DMS153 (cell line): ENCODE measurements at places on chromosomes 3 and 15.

DNA sequence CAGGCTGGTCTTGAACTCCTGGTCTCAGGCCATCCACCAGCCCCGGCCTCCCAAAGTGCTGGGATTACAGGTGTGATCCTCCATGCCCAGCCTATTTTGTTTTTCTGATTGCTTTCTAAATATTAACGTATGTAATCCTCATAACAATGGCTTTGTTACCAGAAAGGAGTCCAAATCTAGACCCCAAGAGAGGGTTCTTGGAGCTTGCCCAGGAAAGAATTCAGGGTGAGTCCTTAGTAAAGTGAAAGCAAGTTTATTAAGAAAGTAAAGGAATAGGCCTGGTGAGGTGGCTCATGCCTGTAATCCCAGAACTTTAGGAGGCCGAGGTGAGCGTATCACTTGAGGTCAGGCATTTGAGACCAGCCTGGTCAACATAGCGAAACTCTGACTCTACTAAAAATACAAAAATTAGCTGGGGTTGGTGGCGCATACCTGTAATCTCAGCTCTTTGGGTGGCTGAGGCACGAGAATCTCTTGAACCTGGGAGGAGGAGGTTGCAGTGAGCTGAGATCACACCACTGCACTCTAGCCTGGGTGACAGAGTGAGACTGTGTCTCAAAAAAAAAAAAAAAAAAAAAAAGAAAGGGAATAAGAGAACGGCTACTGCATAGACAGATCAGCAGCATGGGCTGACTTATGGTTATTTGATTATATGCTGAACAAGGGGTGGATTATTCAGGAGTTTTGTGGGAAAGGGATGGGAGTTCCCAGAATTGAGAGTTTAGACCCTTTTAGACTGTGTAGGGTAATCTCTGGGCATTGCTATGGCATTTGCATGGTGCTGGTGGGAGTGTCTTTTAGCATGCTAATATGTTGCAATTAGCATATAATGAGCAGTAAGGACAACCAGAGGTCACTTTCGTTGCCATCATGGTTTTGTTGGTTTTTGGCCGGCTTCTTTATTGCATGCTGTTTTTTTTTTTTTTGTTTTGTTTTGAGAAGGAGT, 36.1 kb downstream of the TYRO3 start:
- no peak for DNase-seq

DNA sequence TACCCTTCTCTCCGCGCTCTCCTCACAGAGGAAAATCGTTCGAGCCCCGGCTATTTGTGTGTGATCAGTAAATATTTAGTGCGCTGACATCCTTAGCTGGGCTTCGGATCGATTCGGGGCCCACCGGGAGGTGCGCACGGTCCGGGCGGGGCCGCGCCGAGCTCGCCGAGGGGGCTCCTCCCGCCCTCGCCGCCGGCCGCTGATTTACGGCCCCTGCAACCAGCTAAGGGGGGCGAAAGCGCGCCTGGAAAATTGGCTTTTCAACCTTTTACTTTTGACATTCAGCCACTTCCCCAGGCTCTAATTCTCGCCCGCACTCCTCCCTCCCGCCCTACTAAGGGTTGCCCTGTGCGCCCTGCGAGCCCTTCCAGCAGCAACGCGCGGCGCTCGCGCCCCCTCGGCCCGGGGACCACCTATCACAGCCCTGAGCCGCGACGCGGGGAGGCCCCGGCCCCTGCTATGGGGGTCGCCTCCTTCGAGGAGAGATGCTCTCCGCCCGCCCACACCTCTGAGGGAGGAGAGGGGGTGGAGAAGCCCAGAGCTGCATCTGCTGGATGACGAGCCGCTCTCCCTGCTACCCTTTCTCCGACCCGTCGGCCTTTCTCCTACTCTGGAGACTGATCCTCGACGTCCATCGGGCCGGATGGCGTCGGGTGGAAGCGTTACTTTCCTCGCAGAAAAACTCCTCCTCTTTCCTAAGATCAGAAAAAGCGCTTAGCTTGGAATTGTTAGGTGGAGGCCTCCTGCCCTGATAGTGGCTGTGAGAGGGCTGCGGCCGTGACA, 7.8 kb upstream of the NR2F2 start:
- no peak for DNase-seq

- DNase-seq: peak; percentile 68
Measured at GRCh38 chr3:177601152-177601551, 403.9 kb upstream of the TBL1XR1 start.

GRCh38 chr15:74967670-74968069, 11.1 kb upstream of the RPP25 start:
- no peak for DNase-seq

GRCh38 chr3:170044271-170044670, 6.5 kb downstream of the GPR160 start:
- DNase-seq: no peak

DNA sequence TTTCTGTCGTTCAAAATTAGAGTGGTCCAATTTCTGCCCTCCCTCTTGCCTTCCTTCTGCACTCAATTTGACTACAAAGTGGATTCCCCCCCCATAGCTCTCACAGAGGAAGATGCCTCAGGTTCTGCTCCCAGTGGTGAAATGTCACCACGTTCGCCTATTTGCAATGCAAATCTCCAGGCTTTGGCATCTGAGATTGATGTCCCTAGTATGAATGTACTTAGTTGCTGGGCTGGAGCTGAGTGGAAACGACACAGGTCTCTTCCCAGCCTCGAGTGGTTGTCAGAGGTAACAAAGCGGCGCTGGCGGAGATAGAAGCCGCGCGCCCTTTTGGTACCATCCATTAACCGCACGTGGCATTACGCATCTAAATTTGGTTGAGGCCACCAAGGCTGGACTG, 860.1 kb downstream of the MCTP2 start:
- no peak for DNase-seq

DNA sequence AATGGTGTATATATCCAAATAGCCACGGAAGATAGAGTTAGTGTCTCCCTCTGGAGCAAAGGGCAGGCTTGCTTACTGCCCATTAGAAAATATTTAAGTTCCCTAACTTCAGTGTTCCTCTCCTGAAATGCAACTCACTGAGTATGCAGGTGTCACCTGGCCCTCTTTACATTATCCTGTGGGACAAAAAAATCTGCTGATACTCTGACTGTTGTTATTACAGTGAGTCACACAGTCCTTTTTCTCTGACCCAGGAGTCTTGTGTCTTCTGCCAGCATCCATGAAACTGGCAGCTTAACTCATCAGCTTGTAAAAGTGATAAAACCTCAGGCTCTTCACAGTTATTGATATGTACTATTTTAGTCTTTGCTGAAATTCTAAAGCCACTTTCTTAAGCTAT, 42.2 kb upstream of the RASGRF1 start:
- DNase-seq: no peak

GRCh38 chr3:83093222-83093572, 1331.8 kb upstream of the GBE1 start:
- DNase-seq: no peak

- no peak for DNase-seq
Measured at GRCh38 chr3:106560451-106560966, 691.7 kb upstream of the CBLB start.

DNA sequence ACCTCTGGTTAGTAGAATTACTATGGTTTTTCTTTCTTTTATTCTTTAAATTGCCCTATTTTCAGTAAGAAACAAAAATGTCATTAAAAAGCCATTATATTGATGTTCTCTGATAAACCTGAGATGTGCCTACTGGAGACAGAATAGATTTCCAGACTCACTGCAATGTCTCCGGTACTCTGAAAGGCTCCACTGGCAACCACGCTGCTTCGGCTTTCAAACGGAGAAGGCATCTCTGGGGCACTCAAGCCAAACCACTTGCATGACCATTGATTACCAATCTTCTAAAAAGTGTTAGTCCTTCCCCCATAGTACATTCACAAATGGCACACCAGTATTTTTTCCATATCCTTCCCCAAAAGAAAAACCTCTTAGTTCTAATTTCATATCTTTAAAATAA, 82.6 kb downstream of the CBLB start:
- DNase-seq: no peak

- no peak for DNase-seq
Measured at GRCh38 chr3:8727605-8728512, 5.7 kb upstream of the CAV3 start.

DNA sequence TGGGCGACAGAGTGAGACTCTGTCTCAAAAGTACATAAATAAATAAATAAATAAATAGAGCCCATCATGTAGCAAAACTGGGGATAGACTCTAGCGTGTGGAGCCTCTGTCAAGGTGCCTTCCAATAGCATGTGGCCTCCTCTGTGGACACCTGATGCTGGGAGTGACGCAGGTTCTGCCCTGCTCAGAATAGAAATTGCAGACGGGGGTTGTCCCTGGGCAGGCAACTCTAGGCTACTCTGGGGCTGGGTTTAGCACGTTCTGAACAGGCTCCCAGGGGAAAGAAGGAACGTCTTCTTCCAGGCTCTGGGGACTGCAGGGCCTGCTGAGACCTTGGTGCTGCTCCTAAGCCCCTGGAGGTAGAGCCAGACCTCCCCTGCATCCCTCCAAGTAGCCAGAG, 65.3 kb downstream of the EPHB3 start:
- no peak for DNase-seq

GRCh38 chr3:72157748-72158638, 373.0 kb upstream of the PROK2 start:
- no peak for DNase-seq

GRCh38 chr15:39139431-39140059, 441.3 kb upstream of the THBS1 start:
- DNase-seq: no peak

DNA sequence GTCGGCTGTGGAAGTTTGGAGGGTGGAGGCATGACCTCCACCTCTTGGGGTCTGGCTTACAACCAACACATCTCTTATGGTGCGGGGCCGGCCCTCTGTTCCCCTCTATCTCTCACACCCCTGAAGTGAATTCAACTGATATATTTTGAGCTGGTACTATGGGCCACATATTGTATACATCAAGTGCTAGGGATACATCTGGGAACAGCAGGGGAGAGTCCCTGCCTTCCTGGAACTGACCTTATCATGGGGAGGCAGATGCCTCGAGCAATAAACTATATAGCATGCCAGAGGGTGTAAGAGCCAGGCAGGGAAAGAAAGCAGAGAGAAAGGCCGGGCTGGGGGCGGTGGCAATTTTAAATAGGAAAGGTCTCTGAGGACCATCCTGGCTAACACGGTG, 60.4 kb upstream of the TRPM1 start:
- DNase-seq: no peak

- no peak for DNase-seq
Measured at GRCh38 chr3:70999730-71000129, 583.8 kb downstream of the FOXP1 start.

GRCh38 chr3:33914731-33915379, 116.4 kb downstream of the PDCD6IP start:
- DNase-seq: no peak

GRCh38 chr3:137264843-137265330, 307.1 kb downstream of the IL20RB start:
- no peak for DNase-seq

GRCh38 chr3:149816986-149817385, 4.0 kb downstream of the RNF13 start:
- no peak for DNase-seq

DNA sequence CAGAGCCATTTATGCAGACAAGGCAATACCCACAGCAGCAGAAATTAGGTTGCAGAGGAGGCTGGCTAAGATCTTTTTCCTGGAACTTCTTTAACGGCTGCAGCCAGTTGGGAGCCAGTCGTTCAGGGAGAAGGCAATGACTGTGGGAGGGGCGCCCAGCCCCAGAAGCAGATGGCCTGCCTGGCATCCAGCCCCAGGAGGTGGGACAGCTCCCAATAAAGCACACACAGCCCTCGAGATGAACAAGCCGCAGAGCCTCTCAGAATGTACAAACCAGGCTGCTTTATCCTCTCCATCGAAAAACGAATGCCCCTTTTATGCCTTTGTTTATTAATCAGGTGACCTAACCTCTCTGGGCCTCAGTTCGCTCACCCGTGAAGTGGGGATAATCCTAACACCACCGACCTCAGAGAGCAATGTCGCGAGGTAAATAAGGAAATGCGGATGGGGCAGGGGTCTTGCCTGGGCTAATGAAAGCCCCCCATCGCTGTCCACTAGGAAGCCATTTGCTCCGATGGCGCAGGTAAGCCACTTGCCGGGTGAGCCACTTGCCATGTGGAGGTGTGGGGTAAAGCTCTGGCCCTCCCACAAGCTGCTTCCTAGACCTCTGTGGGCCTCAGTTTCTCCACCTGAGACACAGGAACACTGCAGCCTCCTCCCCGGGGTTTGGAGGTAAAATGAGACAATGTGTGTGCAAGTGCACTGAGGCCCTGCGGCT, 35.8 kb downstream of the MGLL start:
- peak; percentile 75 for DNase-seq

DNA sequence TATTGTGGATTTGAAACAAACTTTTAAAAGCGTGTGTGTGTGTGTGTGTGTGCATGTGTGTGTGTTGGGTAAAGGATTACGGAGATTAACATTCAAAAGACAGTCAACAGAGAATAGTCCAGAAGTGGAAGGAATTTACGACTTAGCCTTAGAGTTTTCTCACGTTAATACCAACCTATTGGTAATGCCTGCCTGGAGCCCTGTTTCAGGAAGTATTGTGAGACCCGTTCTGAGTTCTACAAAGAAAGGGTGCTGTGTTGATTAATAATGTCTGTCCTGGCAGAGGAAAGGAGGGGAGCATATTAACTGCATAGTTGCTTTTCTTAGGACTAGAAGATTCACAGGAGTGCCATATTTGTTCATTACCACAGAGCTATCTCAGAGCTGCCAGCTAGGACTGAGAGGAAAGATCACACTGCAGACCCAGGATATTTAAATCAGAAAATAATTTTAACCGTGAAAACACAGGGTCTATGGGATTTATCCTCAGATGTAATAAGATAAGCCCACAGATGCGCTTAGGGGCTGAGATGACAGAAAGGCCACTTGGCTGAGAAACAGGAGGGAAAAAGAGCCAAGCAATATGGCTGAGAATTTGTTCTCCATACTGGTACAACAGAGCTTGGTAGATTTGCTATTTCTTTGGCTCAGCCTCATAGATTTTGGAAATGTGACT, 40.5 kb upstream of the FRMD4B start:
- no peak for DNase-seq

DNA sequence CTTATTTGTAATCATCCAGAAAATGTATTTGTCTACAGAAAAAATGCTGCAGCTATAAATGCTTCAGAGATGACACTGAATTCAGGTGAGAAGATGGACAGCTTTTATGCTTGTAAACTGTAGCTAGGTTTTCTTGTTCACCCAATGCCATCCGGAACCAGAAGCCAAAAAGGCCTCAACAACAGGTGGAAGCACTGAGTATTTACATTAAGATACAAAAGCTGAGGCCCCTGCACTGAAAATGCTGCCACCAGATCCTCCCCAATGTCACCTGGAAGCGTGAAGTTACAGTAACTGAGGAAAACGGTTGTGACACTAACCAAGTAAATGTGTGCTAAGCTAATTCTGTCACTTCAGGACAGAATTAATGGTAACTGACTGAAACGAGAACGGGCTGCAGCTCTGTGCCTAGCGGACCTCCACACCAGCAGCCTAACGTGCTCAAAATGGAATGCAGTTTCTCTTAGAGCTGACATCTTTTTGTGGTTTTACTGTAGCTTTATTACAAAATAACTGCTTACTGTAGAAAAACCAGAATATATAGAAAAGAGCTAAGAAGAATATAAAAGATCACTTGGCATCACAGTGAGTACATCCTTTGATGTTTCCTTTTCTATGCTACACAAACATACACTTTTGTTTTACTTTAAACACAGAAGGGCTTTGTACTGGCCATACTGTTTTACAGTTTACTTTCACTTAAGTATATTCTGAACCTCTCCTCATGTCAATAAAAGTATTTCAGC, 7.6 kb downstream of the CHSY1 start:
- no peak for DNase-seq

GRCh38 chr15:75666823-75667501, 19.2 kb downstream of the SNX33 start:
- no peak for DNase-seq
